ENCODE measurements at places on chromosomes 7 and 10. TPM values are rescaled to one million over a fixed set of nuclear protein-coding genes. Genes with fewer than 3 reads are reported as not detected.

Gene NME8
- 37.0 TPM for total RNA-seq

Gene IL2RA
- 3.4 TPM for total RNA-seq

Gene TMEM209
- 30.4 TPM for total RNA-seq

Gene NEUROG3
- not detected for total RNA-seq

Gene STK32C
- 12.7 TPM for total RNA-seq

Gene ADCY1
- 0.15 TPM for total RNA-seq
